ENCODE measurements at places on chromosomes 7 and 10.

DNA sequence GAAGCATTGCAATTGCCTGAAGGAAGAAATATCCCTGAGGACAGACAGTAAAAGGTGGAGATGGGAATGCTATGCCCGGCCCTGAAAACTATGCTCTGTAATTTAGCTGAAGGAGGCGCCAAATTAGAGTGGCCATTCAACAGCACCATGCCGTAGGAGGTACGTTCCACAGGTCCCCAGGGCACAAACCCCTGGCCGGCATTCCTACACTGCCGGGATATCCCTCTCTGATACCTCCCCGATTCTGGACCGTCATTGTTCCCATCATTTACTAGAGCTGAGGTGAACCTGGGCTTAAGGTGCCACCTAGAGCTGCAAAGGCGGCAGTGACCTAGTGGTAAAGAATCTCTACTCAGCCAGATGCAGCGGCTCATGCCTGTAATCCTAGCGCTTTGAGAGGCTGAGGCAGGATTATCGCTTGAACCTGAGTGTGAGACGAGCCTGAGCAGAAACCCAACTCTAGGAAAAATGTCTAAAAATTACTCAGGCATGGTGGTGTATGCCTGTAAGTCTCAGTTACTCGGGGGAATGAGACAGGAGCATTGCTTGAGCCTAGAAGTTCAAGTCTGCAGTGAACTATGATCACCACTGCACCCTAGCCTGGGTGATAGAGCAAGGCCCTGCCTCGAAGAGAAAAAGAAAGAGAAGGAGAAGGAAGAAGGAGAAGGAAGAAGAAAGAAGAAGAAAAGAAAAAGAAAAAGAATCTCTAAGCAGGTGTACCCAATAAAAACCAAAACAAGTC is 53.0 kb upstream of the TNKS2 start:
- no peak for DNase-seq

GRCh38 chr7:83701736-83702135 is 52.8 kb upstream of the SEMA3E start:
- no peak for DNase-seq

GRCh38 chr7:147861058-147861716 is 729.4 kb upstream of the C7orf33 start:
- DNase-seq: no peak

- no peak for DNase-seq
Observed at GRCh38 chr7:151506901-151507382, 12.8 kb downstream of the RHEB start.

- no peak for DNase-seq
Observed at GRCh38 chr7:116495736-116496135, 3.8 kb upstream of the CAV2 start.

DNA sequence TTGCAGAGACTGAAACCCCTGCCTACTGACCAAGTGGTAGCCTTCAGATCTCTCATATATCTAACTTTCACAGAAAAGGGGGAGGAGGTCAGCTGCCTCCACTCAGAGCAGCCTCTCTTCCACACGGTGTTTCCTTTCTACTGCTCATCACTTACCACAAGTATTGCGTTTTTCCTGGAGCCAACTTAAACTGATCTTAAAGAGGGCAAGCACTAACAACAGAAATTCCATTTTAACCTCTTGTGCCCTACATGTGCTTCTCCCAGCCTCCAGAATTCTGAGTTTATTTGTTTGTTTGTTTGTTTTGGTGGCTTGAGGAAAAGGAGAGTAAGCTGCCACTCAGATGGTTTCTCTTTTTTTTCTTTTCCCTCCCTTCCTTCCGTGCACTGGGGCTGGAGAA is 19.1 kb downstream of the SKIDA1 start:
- no peak for DNase-seq

DNA sequence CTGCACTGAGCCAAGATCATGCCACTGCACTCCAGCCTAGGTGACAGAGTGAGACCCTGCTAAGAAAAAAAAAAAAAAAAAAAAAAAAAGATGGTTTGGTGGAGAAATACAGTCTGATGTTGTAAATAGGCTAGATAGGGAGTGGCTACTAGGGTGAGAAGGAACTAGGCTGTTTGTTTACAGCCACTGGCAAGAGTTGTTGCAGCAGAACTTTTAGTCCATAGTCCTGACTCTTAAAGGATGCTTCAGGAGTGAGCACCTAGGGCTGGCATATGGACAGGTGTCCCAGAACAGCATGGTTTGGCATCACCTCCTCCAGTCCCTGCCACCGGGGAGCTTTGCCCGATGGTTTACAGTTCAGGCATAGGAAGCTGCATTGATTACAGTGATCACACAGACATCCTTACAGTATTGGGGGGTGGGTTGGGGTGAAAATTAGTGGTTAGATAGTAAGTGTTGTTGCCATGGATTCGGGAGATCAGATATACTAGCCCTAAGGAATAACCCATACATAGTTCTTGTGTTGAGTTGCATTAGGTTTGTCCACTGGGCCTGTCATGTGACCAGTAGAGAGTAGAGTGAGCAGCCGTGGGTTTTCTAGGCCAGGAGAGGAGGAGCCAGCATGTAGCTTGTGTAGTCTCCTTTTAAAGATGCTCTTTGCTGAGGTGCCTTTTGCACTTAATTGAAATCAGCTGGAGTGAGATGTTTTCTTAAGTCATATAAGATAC is 35.9 kb downstream of the ZRANB1 start:
- no peak for DNase-seq

GRCh38 chr7:106572394-106573124 is 88.4 kb downstream of the CCDC71L start:
- no peak for DNase-seq

DNA sequence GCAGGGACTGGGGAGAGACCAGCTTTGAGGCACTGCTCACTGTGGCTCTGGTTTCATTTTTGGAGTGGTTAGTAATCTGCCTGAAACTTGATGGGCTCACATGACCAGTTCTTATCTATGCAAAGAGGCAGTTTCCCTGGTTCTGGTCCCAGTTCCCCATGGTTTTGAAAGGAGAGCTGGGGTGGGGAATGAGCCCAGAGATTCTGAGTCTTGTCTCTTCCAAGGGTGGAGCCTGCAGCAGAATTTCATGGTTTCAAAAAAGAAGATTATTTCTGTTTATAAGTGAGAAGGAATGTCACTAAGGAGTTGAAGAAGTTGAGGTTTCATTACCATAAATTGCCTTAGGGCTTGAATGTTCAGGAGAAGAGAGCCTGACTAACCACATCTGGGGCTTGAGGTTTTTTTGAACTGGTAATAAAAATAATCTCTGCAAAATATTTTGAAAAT is 190.2 kb upstream of the HABP2 start:
- no peak for DNase-seq

DNA sequence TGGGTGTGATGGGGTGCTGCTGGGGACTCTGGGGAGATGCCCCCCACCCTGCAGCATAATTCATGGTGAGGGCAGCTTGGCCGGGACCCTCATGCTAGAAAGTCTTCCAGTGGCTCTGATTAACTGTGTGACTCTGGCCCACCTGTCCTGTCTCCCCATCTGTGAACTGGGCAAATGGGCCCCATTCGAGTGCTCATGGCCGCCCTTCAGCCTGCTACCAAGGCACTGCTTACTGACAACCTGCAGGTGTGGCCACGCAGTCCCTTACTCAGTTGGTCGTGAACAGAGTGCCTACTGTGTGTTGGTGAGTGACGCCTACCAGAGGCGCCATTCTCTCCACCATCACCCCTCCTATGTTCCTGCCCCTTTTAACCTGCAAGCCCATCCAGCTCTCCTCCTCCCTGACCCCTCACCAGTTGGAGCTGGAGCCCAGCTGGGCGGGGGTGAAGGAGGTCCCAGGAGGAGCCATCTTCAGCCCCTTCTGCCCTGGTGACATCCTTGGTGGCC is 109.4 kb downstream of the ZMIZ1 start:
- no peak for DNase-seq

DNA sequence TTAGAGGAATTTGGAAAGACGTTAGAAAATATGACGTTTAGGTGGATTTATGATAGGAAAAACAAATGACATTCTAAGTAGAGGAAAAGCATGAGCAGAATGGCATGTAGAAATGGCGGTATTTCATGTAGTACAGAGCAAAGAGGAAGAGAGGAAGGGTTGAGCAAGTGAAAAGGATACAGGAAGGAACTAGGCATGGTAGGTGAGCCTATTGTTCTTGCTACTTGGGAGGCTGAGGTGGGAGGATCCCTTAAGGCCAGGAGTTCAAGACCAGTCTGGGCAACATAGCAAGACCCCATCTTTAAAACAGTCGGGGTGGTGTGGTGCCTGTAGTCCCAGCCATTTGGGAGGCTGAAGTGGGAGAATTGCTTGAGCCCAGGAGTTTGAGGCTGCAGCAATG is 1.2 kb downstream of the GTPBP10 start:
- DNase-seq: no peak

DNA sequence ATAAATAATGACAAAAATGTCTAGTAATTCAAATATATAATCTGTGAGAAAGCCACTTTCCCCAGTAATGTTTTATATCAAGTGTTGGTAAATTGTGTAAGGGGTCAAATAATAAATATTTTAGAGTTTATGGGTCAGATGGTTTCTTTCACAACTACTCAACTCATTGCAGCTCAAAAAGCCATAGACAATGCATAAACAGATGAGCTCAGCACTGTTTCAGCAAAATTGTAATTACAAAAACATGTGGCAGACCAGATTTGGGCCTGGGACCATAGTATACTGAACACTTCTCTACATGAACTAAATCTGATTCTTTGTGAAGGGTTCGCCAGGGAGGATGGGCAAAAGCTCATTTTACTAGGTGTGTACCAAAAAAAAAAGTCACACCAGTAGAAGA is 460.8 kb downstream of the NRG3 start:
- DNase-seq: no peak

DNA sequence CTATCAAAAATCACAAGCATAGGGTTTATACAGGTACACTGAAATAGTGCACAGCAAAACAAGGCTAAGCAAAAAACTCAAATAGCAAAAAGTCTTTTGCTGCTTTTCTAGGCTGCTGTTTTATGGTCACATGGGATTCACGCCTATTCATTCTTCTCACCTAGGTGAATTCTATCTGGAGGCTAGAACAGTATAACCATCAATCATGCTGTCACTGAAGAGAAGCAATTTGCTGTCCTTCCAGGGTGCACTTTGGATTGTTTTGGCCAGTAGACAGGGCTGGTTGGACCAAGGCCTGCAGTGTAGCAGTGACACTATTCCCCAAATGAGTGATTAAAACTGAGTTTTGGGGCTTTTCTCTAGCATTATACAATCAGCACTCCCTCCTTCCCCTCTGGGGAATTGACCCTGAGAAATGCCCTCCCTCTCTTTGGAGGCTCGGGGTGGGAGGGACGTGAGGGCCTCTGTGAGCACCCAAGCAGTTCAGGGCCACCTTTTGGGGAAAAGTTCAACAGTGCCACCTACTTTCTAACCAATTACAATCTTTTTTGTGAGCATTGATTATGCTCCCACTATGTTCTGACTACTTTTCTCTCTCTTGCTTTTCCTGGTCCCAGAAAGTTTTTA is 16.2 kb upstream of the SND1 start:
- DNase-seq: no peak

DNA sequence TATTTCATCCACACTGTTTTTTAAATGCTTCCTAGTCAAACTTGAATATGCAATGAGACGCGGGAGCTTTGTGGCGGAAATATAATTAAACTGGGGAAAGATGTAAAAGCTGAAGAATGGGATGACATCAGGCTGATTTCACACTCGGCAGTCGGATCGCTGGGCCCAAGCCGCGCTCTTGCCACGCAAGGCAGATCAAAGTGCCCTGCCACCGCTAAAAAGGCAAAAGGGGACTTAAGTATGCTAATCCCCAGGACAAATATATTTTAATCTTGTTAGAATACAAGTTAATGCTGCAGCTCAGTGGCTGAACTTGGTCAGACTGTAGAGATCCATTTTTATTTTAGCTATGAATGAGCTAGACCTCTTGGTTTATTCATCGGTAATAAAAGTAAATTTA is 13.8 kb downstream of the EN2 start:
- DNase-seq: no peak

DNA sequence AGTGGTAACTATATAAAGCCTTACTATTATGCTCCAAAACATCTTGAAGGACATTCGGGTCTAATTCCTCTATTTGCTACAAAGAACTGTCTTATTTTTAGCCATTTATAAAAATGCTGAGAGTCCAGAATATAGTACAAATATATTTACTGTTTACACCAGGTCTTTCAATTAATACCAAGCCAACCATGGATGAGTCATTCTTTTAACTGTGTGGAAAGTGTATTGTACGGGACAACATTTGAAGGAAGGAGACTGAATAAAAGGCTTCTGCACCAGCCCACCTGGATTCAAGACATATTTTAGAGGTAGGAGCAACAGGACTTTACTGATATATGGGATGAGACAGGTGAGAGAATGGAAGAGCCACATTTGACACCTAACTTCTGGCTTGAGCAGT is 35.4 kb downstream of the MASTL start:
- DNase-seq: no peak

All from stimulated activated CD4-positive, alpha-beta T cell treated with anti-CD3 and anti-CD28 coated beads, TNF-alpha, amount 100 ng/mL, for 24 hours (primary cell).